ENCODE measurements at places on chromosomes 7 and 10. TPM values are rescaled to one million over a fixed set of nuclear protein-coding genes. Genes with fewer than 3 reads are reported as not detected.

DNA sequence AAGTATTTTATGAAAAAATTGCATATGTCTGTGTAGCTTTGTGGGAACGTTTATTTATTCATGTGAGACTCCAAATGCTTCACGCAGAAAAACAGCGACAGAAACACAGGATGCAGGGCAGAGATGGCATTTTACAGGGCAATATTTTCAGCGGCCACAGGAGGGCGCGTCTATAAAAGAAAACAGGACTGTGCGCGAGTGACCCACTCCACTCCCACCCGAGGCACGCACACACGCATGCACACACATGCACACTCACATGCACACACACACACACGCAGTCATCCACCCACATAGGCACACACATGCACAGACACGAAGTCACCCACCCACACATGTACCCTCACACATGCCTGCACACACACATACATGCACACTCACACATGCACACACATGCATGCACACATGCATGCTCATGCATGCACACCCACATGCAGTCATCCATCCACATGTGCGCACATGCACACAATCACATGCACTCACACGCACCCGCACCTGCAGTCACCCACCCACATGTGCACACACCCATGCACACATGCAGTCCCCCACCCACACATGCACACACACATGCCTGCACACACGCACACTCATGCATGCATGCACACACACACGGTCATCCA, 96.3 kb downstream of the DNAJB6 start:
- peak; percentile 57 for DNase-seq

DNA sequence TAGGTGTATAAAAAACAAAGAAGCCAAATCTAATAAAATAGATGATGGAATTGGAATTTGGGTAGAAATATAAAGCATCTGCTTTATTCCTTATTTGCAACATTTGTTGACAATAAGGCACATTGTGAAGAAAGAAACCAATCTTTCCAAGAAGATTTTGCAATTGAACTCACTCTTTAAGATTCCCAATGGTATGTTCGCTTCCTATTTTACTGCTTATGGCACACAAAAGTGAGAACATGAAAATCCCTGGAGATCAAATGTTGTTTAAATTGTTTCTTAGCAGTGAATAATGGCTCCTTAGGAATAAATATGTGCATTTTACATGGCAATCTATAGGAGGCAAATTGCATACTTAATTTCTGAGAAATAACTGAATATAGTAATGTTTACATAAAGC, 84.5 kb downstream of the ADAM22 start:
- DNase-seq, result no peak

Gene ANKRD61
- total RNA-seq, result not detected

Gene ADGRA1
- total RNA-seq, result not detected

Gene SEMA3C
- total RNA-seq, result 213 TPM

DNA sequence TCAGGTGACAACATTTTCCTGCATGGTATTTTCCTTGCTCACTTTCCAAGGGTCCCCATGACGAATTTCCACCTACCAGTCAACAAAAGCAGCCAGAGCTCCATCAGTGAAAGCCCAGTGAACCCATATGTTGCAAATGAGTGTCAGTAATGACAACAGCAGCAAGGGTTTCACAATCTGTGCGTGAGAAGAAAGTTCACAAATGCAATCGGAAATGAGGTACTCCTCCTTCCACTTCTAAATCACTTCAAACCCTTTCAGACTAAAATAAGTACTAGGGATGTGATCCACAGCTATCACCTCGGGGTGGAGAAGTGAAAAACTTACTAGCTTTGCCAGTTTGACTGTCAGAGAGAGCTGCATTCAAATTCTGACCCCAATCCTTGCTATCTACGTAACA, 55.6 kb upstream of the BET1 start:
- no peak for DNase-seq

DNA sequence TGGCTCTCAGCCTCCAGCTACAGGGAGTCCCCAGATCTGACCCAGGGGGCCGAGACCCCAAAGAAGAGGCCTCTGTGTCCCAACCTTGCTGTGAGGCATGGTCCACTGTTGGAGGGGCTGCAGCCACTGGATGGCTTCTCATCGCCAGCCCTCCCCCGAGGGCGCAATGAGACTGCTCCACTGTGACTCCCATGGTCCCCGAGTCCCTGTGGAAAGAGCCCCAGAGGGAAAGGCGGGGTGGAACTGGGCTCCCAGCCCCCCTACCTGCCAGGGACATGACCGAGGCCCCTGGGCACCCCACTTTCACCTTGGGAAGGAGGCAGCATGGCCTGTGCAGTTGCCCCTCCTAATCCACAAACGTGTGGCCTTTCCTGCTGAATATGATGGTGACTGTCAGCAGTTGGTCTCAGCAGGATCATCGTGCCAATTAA, 33.5 kb upstream of the RET start:
- peak; percentile 44 for DNase-seq

DNA sequence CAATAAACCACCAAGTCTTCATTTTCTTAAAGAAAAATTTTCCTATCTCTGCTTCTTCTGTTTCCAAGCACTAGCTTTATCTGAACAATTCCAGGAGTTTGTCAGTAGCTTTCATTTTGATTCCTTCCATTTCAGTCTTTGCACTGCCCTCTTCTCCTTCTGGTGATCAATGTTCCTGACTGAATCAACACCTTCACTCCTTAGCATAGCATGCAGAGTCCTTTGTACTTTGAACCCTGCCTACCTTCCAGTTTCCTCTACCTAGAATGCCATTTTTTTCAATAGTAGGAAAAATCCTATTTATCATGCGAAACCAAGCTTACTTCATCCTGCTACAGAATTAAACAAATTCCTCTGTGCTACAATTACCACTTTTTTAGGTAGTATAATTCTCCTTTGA, 1.9 kb upstream of the C10orf88 start:
- no peak for DNase-seq

Gene ZNF117
- 8.2 TPM for total RNA-seq

Gene HOXA2
- 3.3 TPM for total RNA-seq

Gene SSC4D
- 3.6 TPM for total RNA-seq

Gene EXOSC1
- 29.1 TPM for total RNA-seq

GRCh38 chr10:91251430-91252056, 31.1 kb downstream of the PCGF5 start:
- peak; percentile 75 for DNase-seq

- DNase-seq, result no peak
Observed at GRCh38 chr7:65953001-65953720, 28.9 kb downstream of the GUSB start.

DNA sequence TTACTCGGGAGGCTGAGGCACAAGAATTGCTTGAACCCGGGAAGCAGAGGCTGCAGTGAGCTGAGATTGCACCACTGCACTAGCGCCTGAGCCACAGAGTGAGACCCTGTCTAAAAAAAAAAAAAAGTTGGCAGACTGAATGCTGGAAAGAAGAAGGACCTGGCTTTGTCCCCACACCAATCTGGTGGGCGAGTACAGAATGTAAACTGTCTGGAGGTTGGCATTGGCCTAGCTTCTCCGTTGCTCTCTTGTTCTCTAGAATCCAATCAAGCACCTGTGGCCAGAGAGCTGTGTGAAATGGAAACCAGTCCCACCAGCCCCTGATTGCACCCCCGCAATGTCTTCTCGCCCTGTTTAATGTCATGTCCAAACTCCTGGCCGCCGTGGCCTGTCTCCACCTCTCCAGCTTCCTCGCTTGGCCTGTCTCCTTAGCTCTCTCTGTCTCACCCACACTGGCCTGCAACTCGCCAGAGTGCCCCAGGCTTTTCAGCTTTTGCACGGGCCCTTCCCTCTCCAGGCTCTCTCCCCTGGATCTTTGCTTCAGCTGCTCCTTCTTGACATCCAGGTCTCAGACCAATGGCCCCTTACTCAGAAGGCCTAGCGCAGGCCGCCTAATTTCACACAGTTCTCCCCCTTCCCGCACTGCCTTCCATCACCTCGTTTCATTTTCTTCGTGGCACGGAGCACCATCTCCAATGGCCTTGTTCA, 670 bp upstream of the AGK start:
- no peak for DNase-seq

GRCh38 chr10:63129888-63130287, 3.2 kb upstream of the NRBF2 start:
- no peak for DNase-seq

DNA sequence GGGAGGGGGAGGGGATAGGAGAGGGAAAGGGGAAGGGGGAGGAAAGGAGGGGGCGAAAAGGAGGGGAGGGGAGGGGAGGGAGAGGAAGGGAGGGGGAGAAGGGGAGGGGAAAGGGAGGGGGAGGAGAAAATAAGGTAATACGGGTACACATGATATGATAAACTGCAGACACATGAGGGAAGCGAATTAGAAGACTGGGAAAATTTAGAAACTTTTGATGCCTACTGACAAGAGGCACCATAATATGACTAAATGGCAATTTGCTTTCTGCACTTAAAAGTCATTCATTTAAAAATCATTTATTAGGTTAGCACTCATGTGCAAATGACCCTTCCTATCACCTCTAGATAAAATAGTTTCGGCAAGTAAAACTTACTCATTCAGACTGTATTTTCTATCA, 73.6 kb downstream of the ARHGAP12 start:
- no peak for DNase-seq

Gene HMX3
- 0.68 TPM for total RNA-seq

DNA sequence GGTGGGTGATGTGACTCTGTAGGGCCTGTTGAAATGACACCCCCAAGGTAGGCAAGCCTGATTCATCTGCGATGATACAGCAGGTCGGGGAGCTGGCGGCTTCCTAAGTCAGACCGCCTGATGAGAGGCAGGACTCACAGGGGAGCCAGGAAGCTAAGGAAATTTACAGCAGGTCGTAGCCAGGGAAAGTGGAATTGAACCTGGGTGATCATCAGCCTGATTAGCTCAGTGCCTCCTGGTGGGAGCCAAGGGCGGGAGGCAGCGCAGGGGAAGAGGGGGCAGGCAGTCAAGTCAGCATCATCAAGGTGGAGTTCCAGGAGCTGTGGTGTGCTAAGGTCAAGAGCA, 18.5 kb upstream of the TRIM56 start:
- DNase-seq, result no peak

- no peak for DNase-seq
Observed at GRCh38 chr7:45885264-45885882, 2.9 kb upstream of the IGFBP1 start.

GRCh38 chr7:25420771-25421170, 192.5 kb upstream of the NPVF start:
- no peak for DNase-seq

DNA sequence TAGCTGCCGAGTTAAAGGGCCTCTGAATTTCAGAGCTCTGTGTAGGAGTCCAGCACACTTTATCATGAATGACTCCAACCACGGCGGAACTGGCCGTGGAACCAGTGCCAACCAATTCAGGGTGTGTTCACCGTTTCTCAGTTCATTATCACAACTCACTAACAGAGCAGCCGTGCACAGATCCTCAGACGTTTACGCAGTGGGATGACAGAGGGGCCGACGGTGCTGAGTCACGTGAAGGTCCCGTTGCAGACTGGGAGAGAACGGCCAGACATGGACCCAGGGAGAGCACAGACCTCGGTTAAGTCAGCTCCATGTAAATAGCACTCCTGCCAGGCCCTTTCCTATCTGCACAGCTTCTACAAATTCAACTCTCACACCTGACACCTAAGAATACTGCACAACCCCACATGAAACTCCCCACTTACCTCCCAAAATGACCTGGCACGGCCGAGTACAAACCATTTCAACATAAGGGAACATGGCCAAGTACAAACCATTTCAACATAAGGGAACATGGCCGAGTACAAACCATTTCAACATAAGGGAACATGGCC, 95.5 kb downstream of the DIP2C start:
- DNase-seq, result peak; percentile 72

GRCh38 chr7:73948287-73948686, 79.7 kb upstream of the ELN start:
- no peak for DNase-seq

Gene DLX5
- total RNA-seq, result 0.71 TPM

Gene ADD3
- total RNA-seq, result 91.2 TPM

Gene VSTM4
- 9.5 TPM for total RNA-seq

- DNase-seq, result no peak
Observed at GRCh38 chr10:114498413-114499111, 94.3 kb upstream of the AFAP1L2 start.

GRCh38 chr10:132816718-132817117, 30.8 kb upstream of the NKX6-2 start:
- no peak for DNase-seq

GRCh38 chr10:21061982-21062381, 164.9 kb upstream of the NEBL start:
- no peak for DNase-seq

Gene EPDR1
- 12.2 TPM for total RNA-seq

Data from sigmoid colon (tissue), 7 donors.